ENCODE measurements at places on chromosomes 11 and 22.

GRCh38 chr22:22684580-22685561 lies 40.5 kb downstream of the GGTLC2 start:
- peak; percentile 82 for DNase-seq

DNA sequence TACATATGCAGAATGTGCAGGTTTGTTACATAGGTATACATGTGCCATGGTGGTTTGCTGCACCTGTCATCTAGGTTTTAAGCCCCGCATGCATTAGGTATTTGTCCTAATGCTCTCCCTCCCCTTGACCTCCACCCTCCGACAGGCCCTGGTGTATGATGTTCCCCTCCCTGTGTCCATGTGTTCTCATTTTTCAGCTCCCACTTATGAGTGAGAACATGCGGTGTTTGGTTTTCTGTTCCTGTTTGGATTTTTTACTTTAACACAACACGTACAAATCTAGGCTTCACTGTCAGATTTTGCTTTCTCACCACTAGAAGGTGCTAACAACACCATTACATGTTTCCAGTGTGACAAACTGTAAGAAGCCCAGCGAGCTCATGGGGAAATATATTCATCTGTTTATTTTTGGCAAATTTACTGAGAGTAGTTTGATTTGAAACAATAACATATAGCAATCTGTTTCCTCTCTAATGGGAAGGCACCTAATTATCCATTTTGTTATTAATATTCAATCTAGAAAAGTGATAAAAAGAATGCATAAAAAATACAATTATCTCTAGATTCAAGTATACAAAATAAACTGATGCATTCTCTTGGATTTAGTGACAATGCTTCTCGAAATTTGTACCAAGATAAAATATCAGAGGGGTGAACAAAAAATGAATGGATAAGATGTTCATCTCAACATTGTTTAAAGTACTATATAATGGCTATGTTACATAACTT lies 23.2 kb upstream of the BIRC3 start:
- no peak for DNase-seq

DNA sequence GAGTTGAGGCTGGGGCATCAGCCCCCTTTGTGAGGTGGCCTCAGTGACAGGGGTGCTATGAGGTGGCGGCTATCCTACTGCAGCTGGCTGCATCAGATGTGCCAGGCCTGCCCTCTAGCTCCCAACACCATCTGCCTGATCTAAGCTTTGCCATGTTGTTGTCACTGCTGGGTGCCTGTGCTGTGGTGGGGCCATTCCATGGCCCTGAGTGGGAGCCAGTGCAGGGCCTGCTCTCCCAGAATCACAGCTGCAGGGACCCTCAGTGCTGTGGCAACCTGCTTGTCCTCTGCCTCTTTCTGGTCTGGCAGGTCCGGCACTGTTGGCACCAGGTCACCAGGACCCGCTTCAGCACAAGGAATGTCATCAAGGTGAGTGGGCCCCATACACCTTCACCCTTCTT lies 1.8 kb upstream of the SNU13 start:
- DNase-seq, result no peak

DNA sequence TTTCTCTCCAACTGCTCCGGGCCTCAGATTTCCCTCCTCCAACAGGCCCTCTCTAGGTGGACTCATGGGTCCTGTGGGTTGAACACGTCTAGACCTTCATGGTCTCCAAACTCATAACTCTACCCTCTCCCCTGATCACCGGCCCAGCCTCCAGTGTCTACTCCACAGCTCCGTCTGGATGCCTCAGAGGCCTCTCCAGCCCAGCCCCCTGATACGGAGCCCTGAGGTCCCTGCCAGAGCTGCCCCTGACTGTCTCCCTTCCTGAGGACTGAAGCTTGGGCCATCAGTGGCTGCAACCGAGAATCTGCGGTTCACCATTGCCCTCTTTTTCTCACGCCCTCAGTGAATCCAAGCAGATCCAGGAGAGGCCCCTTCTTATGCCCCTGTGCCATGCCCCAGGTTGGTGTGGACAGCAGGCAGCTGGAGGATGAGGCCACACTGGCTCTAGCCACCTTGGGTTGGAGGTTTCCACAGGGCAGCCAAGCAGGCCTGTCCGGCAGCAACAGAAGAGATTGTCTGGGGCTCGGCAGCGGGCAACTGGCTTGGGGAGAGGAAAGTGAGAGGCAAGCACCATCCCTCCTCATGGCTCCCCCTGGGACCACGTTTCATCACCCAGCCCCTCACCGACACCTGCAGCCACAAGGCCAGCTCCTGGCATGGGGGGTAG lies 104.6 kb upstream of the FGF3 start:
- DNase-seq, result no peak

GRCh38 chr11:92838759-92839310 lies 130.6 kb upstream of the MTNR1B start:
- no peak for DNase-seq

GRCh38 chr22:43313890-43314474 lies 29.2 kb downstream of the SCUBE1 start:
- DNase-seq, result no peak

GRCh38 chr11:4680341-4680740 lies 17.3 kb downstream of the OR51E2 start:
- no peak for DNase-seq

DNA sequence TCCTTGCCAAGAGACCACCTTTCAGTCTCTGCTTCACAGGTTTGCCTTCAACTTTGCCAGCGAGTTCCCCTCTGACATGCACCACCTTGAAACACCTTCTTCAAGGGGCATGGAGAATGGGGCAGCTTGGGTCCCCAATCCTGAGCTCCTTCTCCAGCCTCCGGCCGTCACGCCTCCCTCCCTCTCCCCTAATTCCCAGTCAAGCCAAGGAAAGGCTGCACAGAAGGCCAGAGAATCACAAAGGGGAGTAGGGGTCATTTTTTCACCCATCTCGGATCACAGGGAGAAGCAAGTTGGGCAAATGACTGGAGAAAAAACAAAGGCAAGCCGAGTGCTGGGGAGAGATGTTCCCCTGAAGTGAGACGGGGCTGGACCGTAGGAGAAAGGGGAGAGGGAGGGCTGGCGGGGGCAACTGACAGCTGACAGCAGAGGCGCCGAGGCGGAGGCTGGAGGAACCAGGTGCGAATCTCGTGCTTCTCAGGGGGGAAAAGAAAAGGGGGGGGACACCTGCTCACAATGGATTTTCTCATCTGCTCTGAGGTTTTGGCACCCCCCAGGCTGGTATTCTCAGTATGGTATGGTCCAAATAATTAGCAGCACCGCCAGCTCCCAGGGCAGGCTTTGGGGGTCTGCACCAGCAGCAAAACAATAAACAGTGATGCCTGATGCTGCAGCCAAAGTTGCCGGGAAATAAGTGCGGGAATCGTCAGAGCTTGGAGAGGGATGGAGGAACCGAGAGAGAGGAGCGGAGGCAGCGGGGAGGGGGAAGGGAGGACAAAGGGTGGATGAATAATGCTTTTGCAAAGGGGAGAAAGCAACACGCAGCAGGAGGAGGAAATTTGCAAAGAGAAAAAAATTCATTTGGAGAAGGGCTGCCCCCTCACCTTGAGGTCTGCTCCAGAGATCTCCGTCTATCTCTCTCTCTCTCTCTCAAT lies 644 bp downstream of the YPEL4 start:
- peak; percentile 62 for DNase-seq

GRCh38 chr22:22558972-22559603 lies at the start of gene PRAME:
TSS of gene PRAME (minus strand) at chr22:22559265. CDS start at chr22:22556832, 2,433 bp downstream.
- DNase-seq, result peak; percentile 7

DNA sequence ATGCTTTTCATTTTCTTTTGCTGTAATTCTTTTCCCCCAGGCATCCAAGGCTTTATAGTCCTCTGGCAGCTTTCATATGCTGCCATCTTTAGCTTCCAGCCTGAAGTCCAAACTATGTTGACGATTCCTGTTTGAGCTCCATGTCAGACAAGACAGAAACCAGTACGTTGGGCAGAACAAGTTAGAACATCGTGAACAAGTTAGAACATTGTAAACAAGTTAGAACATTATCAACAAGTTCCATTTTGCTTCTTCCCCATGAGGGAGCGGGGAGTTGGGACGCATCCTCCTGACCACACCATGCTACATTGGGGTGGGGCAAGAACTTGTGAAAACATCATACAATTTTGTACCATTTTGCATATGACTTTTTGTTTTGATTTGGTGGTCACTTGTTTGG lies 23.9 kb downstream of the GLB1L2 start:
- no peak for DNase-seq

DNA sequence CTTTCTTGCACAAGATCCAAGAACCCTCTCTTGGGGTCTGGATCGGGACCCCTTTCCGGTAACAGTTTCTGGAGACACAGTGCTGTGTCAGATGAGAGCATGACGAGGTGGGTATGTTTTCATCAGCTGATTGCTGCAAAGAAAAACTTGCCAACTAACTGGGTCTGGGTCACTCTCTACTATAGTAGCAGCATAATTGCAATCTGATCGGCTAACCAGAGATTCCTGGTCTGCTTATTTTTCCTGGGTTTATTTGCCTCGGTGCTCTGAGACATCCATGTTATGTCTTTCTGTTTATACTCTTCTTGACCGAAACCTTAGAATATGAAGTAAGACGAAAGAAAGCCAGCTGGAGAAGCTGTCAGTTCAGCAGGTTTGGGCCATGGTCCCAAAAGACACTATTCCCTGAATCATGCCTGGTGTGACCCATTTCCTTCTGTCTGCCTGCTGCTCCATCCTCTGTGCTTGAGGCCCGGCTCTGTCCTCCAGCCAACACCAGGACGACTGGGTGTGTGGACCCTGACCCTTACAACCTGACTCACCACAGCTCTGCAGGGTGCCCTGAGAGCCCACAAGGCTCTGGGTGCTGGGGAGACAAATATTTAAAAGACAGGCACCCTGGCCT lies 24.1 kb upstream of the CLMP start:
- no peak for DNase-seq

GRCh38 chr11:93840180-93840579 lies 10.2 kb downstream of the VSTM5 start:
- no peak for DNase-seq

- peak; percentile 82 for DNase-seq
Measured at GRCh38 chr11:110173811-110174644, 80.8 kb downstream of the ZC3H12C start.
